ENCODE measurements at places on chromosomes 1 and 21.

DNA sequence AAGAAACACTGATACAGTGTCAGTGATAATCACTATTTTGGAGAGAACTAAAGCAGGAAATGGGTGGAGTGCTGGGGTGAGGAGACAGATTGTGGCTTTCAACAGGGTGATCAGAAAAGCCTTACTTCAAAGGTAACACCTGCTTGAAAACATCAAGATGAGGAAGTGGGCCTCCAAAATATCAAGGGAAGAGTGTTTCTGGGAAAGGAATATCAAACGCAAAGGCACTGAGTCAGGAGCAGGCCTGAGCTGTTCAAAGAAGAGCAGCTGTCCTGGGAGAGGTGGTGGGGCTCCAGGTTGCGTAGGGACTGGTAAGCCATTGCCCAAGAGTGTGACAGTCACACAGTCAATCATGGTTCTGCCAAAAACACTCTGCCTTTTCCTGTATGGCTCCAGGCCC is 47.1 kb upstream of the ATP1A1 start:
- peaks cover 34% of the 10 kb centered on the region for H3K4me1 ChIP-seq
- H3K27me3 ChIP-seq, result no peaks in the 10 kb centered on the region
- H3K36me3 ChIP-seq, result no peaks in the 10 kb centered on the region
- H3K27ac ChIP-seq, result peak overlapping the region; percentile 50

DNA sequence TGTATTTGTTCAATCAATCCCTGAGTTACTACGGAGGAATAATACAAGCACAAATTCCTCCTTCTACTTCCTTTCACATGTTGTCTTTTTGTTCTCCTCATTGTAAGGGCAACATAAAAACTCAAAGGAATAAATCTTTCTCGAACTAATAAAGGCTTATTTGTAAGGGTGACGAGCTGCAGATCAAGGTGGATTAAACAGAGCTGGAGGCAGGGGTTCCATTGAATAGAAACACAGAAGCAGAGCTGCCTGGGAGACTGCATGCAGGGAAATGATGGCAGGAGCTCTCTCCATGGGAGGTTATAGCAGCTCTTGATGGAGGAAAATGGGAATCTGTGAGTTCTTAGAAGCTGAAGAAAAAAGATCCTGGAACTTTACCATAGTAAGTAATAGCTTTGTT is 160.2 kb downstream of the CYYR1 start:
- no peak overlapping the region for H3K27ac ChIP-seq
- no peaks in the 10 kb centered on the region for H3K27me3 ChIP-seq
- H3K36me3 ChIP-seq, result no peaks in the 10 kb centered on the region
- H3K4me1 ChIP-seq, result no peaks in the 10 kb centered on the region

DNA sequence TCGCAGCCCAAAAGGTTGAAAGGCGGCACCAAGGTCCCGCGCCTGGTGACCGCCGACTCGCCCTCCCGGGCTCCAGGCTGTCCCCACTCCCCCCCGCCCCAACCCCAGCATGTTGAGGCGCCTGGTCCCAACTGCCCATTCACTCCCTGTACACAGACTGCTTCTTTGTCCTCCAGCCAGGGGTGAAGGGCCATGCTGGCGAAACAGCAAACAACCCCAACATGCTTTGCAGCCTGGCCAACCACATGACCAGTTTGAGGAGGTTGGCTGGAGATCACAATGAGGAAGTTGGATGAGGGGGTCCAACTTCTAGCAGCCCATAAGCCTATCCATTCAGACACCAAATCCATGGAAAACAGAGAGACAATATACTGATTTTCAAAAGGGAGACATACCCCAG is 13.5 kb downstream of the PDE9A start:
- DNase-seq, result no peak
- H3K27me3 ChIP-seq, result no peaks in the 10 kb centered on the region
- no peak overlapping the region for H3K27ac ChIP-seq
- peaks cover 6% of the 10 kb centered on the region for H3K4me1 ChIP-seq

DNA sequence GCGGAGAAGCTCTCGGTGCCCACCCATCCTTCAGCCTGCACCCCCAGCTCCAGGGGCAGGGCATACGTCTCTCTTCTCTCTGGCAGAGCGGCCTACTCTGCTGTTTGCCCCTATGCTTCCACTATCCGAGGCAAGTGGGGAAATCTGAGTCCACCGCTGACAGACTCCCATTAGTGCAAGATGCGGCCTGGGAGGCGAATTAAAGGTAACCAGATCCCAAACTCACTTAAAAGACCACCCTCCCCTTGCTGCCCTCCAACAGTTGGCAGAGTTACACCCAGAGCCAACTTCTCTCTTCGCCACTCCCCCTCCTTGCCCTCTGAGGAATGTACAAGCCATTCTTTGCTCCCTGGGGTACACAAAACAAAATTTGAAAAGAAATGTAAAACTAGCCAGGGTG is 6.4 kb downstream of the FOXD3 start:
- H3K36me3 ChIP-seq, result no peaks in the 10 kb centered on the region
- no peak overlapping the region for H3K4me3 ChIP-seq
- peaks cover 52% of the 10 kb centered on the region for H3K4me1 ChIP-seq
- DNase-seq, result no peak

GRCh38 chr1:2471159-2471471 is 5.0 kb upstream of the PLCH2 start:
- peaks cover 7% of the 10 kb centered on the region for H3K27me3 ChIP-seq
- no peak overlapping the region for H3K4me3 ChIP-seq
- H3K27ac ChIP-seq, result no peak overlapping the region
- H3K36me3 ChIP-seq, result no peaks in the 10 kb centered on the region
- no peak for DNase-seq
- peaks cover 17% of the 10 kb centered on the region for H3K4me1 ChIP-seq

GRCh38 chr1:54357967-54358366 is 48.2 kb downstream of the SSBP3 start:
- no peak overlapping the region for H3K4me3 ChIP-seq
- no peaks in the 10 kb centered on the region for H3K36me3 ChIP-seq
- H3K4me1 ChIP-seq, result peaks cover 12% of the 10 kb centered on the region

DNA sequence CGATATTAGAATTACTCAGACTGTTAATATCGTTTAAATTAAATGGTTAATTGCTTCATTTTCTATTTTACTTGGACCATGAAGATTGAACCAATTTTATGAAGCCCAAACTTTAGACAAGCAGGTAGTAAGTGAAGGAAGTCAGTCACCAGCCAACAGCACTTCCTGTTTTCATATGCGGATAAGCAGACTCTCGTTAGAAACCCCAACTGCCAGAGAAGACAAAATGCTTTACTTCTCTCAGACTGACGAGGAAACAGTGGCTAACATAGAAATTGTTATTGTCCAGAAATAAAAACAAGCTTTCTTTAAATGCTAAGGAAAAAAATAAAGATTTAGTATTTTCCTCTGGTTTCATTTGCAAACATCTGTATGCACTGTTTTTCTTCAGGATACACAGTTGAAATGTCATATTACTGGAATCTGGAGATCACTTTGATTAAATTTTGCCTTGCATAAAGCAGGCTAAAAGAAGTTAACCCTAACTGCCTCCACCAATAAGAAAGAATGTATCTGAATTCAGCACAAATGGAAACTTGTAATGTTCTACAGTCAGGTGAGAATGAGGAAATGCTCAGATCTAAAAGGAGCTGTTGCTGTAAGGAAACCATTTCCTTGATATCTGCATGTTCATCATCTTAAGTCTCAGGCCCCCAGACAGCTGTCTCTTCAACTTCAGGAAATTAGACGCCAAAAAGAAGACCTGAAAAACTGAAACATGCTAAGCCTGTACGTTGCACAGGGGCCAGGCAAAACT is 129.8 kb upstream of the SAMSN1 start:
- no peaks in the 10 kb centered on the region for H3K36me3 ChIP-seq
- DNase-seq, result peak; percentile 67
- no peaks in the 10 kb centered on the region for H3K27me3 ChIP-seq
- H3K4me1 ChIP-seq, result peaks cover 46% of the 10 kb centered on the region
- H3K4me3 ChIP-seq, result no peak overlapping the region
- peak overlapping the region; percentile 85 for H3K27ac ChIP-seq

DNA sequence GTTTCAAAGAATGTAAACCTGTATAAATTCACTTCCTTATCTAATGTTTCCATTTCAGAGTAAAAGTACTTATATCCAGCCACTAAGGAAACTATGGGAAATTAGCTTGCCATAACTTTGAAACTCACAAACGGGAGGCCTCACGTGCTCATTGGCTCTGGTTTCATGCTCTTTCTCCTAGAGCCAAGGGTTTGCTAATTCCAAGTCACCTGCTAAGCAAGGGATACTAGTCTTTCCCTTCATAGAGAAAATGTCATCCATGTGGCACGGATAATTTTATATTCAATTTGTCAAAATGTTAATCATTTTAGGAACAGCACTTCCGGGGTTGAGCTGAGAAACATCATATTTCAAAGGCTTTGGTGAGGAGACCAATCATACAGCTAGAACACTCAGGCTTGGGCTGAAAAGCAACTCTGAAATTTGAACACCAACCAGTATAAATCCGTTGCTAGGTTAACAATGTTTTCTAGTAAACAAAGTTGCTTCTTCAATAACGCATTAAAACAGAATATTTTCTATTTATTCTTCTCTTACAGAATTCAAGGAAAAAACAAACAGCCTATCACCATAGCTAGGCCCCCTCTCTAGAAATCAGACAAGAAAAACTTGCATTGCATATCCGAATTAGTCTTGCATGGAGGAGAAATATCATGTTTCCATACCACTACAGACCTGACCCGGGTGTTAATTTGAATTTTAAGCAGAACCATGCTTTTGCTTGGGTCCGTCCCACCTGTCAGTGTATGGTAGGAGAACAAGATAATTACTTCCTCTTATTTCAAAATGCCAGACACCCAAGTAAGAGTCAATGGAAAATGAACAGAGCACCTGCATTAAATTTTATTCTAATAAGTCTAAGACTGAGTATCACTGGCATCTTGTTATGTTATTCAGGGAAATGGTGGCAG is 196.1 kb upstream of the ESRRG start:
- H3K36me3 ChIP-seq, result no peaks in the 10 kb centered on the region
- H3K4me3 ChIP-seq, result no peak overlapping the region
- no peaks in the 10 kb centered on the region for H3K27me3 ChIP-seq
- no peak for DNase-seq
- H3K27ac ChIP-seq, result no peak overlapping the region
- no peaks in the 10 kb centered on the region for H3K4me1 ChIP-seq

- no peak within 1 kb of the TSS for H3K4me3 ChIP-seq
- H3K4me1 ChIP-seq, result no peaks in the 10 kb centered on the region
- H3K36me3 ChIP-seq, result no peaks in the 10 kb centered on the region
- no peaks in the 10 kb centered on the region for H3K27me3 ChIP-seq
- H3K27ac ChIP-seq, result no peak within 1 kb of the TSS
- DNase-seq, result no peak
Observed at GRCh38 chr1:22643381-22643780, at the start of gene C1QC. TSS of gene C1QC (plus strand) at chr1:22643633. CDS start at chr1:22644024, 391 bp downstream.

DNA sequence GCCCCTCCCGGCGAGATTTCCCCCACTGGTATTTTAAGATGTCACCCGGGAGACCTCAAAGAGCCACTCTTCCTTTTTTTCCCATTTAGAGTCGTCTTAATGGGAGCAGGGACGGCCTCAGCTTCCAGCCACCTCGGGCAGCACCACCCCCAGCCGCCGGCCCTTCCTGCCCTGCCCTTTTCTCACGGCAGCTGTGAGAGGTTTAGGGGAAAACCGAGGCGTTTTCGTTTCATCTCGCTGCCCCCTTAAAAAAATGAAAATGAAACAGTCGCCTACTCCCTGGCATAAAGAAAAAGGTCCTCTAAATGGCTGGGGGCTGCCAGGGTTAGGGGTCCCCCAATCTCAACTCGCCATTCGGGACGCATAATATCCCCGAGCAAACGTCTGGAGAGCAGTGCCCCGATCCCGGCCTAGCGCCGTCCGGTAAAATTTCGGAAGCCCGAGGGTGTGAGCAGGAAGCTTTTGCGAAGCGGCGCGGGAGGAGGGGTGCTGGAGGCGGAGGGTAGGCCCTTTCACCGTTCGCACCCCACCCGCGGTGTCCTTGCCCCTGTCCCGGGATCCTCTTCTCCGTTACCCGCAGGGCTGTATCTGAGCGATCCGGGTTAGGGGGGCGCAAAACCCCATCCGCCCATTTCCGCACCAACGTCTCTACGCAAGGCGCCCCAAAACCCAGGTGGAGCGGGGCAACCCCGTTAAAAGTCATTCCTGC is 1.2 kb downstream of the RUNX3 start:
- DNase-seq, result peak; percentile 85
- peaks cover 2% of the 10 kb centered on the region for H3K36me3 ChIP-seq
- H3K27me3 ChIP-seq, result no peaks in the 10 kb centered on the region
- H3K4me3 ChIP-seq, result peak overlapping the region; percentile 74
- peaks cover 77% of the 10 kb centered on the region for H3K4me1 ChIP-seq

GRCh38 chr1:14297356-14297755 is 301.1 kb upstream of the KAZN start:
- no peak overlapping the region for H3K4me3 ChIP-seq
- H3K27me3 ChIP-seq, result no peaks in the 10 kb centered on the region
- DNase-seq, result no peak
- H3K4me1 ChIP-seq, result no peaks in the 10 kb centered on the region
- H3K27ac ChIP-seq, result no peak overlapping the region

- H3K4me1 ChIP-seq, result no peaks in the 10 kb centered on the region
- H3K27me3 ChIP-seq, result no peaks in the 10 kb centered on the region
- no peaks in the 10 kb centered on the region for H3K36me3 ChIP-seq
- no peak overlapping the region for H3K4me3 ChIP-seq
Observed at GRCh38 chr1:10265027-10265426, 54.7 kb downstream of the KIF1B start.

DNA sequence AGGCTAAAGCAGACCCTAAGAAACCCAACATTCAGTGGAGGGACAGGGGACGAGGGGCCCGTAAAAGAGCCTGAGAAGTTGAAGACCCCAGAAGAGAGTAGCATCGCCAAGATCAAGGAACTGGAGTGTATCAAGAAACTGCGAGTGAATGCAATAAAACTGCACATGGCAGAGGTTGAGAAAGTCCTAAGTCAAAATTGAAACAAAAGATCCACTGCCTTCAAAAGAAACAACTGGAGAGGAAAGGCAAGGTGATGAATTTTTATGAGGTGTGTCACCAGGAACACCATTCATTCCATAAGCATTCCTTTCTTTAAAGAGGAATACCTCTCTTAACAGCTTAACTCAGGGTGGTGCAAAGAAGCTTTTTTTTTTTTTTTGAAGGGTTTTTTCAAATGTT is 38.3 kb upstream of the ADORA3 start:
- no peak for DNase-seq
- H3K4me1 ChIP-seq, result no peaks in the 10 kb centered on the region
- no peaks in the 10 kb centered on the region for H3K27me3 ChIP-seq
- H3K27ac ChIP-seq, result no peak overlapping the region
- H3K36me3 ChIP-seq, result no peaks in the 10 kb centered on the region
